T-helper 22 cell (primary cell): ENCODE measurements at places on chromosomes 5 and 9.
A peak's percentile ranks its signal among the peaks of the same experiment; 100 is the strongest.

DNA sequence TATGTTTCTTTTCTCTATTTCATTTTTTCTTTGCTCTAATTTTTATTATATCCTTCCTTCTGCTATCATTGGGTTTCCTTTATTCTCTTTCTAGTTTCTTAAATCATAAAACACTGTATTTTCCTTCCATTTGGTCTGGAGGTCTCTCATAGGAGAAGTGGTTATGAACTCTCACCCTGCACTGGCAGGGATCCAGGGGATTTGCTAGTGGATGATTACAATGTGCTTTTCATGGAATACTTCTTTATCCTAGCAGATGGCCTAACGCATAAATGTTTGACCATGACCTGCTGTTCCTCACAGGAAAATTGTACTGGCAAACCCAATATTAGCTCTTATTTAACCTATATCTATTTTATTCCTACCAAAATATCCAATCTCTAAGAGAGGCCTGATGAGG is 31.5 kb upstream of the SGCD start:
- DNase-seq: no peak

DNA sequence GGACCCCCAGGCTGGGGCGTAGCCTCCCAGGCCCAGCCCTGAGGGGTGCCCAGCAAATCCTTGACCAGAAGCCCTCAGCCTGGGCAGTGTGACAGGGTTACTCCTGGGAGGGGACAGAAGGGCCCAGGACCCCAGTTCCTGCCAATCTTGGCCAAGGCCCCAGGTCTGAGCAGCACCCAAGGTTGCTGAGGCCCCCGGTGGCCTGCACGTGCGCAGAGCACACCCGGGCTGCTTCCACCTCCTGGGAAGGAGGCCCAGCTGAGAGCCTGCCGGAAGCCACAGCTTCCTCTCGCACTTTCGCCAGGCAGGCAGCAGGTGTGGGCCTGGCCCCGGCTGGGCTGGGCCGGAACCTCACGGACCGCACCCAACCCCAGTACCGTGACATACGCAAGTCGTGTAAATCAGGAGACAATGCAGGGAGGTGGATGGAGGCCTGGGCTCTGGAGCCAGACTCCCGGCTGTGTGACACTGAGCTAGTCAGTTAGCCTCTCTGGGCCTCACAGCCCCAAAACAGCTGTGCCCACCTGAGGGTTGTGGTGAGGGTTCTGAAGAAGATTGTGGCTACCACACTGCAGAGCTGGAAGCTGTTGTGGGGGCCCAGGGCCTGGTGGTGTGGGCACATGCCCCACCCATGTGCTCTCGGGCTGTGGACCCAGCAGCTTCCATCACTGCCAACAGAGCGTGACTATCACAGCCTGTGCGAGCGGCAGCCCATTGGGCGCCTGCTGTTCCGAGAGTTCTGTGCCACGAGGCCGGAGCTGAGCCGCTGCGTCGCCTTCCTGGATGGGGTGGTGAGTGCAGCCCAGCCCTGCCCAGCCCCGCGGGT is 5.1 kb downstream of the GRK6 start:
- DNase-seq: peak; percentile 70

DNA sequence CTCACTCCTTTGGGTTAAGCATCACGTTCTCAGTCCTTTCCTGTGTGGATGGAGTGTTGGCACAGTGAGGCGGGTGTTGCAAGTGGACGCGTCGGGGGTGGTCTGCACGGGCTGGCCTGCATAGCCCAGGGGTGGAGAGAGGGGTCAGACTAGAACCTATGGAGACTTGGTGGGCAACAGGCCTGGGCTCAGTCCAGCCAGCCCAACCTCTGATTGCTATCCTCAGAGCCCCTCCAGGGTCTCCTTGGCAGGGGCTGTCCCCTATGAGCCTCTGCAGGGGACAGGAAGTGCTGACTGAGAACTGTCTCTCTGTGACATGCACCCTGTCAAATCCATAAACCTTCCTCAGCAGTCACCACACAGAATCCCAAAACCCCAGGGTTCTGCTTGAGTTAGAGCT is 2.3 kb downstream of the DCANP1 start:
- no peak for DNase-seq

GRCh38 chr5:135353952-135354721 is 44.9 kb downstream of the MACROH2A1 start:
- no peak for DNase-seq

GRCh38 chr9:114078021-114078780 is at the start of gene AMBP:
Gene AMBP (minus strand): TSS chr9:114078300. CDS start chr9:114078209, 91 bp downstream.
- no peak for DNase-seq
